ENCODE measurements at places on chromosomes 1 and 21.

- DNase-seq: no peak
Observed at GRCh38 chr1:179115181-179115580, 33.3 kb downstream of the TOR3A start.

DNA sequence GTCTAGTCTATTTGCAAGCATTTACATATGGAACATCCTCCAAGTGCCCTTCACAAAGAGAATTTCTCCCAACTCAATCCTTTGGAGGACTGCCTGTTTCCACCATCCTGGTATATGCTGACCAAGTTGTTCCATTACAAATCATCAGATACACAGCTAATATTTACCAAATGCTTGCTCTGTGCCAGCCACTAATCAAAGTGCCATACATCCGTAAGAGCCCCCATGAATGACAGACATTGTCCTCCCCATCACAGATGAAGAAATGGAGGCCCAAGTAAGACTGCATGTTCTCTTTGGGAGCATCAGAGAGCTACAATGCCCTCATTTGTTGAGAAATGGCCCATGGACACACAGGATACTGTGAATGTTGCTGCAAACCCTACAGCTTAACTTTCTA is 130.0 kb upstream of the BACE2 start:
- no peak for DNase-seq

DNA sequence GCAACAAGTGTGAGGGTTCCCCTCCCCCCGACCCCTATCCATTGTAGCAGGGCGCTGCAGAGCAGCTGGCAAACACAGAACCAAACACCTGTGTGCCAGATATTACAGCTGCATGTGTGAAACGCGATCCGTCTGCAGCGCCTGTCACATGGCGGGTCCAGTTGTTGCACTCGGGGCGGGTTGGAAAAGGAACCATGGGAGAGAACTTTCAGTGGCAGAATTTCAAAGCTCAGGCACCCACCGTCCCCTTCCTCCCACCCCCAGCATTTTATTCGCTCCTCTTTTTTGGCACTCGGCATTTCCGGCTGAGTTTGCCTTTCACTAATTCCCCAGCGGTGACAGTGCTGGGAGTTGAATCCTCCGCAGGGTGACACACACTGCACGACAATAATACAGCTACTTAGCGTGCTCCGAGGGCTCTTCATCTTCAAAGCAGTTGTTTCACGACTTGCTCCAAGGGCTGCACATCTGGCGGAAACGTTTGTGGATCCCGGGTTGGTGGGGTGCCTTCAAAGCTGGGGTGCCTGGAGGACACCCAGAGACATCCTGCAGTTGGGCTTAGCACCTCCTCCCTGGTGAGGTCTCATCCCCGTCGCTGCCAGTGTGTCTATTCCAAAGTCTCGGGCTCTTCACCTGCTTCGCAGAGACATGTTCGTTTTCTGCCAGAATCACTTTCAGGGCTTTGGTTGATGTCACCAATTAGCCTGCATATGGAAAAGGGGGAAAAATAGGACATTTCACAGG is 180.7 kb downstream of the ZBTB18 start:
- peak; percentile 20 for DNase-seq

GRCh38 chr1:95311014-95311413 is 77.0 kb downstream of the RWDD3 start:
- DNase-seq: no peak

- DNase-seq: no peak
Observed at GRCh38 chr21:39176271-39176709, 7.0 kb downstream of the PSMG1 start.

DNA sequence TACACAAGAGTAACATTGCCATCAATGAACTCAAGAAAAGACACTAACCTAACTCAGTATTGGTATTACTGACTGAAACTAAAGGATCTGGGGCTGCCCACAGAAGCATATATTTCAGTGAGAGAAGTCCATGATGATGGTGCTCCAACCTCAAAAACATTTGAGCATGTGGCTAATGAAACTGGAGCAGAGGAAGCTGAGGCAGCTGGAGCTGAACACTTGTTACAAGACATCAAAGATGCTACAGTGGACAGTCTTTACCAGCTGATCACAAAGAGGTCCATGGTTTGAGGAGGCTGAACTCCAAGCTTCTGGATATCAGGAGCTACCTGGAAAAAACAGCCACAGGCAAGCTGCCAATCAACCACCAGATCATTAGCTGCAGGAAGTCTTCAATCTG is 42.2 kb upstream of the TTC39A start:
- peak; percentile 13 for DNase-seq

GRCh38 chr1:160522622-160523345 is at the start of gene SLAMF6:
Gene SLAMF6, minus strand, starts transcription at chr1:160523255. Its CDS starts 63 bp downstream, at chr1:160523192.
- no peak for DNase-seq

GRCh38 chr1:210336362-210336761 is 7.7 kb downstream of the HHAT start:
- no peak for DNase-seq

- DNase-seq: peak; percentile 9
Observed at GRCh38 chr21:42830456-42831455, 48.6 kb downstream of the WDR4 start.

DNA sequence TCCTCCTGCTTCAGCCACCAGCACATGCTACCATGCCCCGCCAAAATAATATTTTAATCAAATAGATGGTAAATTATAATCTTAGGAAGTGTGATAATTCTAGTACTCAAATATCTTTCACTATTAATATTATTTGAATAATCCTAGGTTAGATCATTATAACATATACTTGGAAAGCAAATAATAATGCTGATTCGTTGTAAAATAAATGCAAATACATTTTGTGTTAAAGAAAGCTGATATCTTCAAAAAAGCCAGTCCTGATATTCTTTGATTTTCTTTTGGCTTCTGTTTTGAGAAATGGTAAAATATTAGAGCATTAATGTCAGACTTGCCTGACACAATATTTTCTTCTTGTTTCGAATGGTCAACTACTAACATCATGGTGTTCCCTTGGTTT is 116.3 kb upstream of the ADAMTS5 start:
- DNase-seq: no peak

DNA sequence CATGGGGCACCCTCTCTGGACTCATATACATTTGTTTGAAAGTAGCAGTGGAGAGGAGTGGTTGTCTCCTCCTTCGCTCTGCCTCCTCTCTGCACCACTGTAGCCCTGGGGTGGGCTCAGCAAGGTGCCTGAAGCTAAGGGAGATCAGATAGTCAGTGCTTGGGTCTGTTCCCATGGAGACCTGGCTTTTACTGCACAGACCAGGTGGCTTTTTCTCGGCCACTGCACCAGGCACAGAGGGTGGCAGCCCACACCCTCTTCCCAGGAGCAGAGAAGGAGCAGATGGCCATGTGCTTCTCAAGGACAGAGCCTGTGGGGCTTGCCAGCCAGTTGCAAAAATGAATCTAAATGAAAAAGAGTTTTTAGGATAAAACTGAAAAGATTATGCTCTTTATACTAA is 123.4 kb upstream of the KCNK1 start:
- no peak for DNase-seq

DNA sequence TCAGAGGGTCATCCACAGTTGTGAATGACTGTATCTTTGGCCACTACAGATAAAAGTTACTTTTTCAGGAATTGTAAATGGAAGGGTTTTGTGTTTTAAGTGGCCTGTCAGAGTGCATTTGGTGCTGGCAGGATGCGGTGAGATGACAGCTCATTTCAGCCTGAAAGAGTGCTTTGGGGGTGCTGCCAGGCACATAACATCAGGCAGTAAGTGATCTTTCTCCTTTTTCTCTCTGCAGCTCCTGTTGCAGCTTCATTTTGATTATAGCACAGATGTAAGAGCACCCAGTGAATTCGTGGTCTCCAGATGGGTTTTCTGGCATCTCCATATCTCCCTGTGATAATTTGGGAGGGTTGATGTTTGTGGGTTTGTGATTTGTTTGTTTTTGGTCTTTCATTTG is 14.8 kb upstream of the FAM163A start:
- DNase-seq: no peak

DNA sequence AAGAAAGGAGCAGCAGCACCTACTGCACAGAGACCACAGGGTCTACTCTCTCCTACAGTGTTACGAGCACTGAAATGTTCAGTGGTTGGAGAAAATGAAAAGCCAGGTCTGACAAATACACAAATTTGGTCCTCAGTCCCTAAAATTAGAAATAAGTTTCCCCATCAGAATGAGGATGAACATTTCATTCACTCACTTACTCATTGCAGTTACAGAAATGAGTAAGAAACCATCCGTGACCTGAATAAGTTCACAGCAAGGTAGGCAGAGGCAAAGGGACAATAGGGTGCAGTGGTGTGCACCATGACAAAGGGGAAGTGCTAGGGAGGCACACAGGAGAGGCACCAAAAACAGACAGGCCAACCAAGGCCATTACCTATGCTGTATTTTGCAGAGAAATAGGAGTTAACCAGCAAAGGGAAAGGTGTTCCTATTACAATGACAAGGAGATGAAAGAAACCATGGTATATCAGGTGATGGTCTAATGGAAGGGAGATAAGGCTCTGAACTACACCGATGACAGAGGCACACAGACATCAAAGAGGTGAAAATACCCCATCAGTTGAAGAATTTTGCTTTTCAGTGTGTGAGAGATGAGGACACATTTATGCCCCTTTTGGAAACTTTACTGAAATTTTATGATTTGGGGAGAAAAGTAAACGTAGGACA is 29.4 kb downstream of the VAV3 start:
- no peak for DNase-seq

GRCh38 chr1:185654952-185655314 is 79.3 kb upstream of the HMCN1 start:
- no peak for DNase-seq

Measured in ELF-1 (cell line).